NCI-H1694 treated with DMSO at 0.1 percent for 48 hours (cell line): ENCODE measurements at places on chromosomes 1 and 21.

DNA sequence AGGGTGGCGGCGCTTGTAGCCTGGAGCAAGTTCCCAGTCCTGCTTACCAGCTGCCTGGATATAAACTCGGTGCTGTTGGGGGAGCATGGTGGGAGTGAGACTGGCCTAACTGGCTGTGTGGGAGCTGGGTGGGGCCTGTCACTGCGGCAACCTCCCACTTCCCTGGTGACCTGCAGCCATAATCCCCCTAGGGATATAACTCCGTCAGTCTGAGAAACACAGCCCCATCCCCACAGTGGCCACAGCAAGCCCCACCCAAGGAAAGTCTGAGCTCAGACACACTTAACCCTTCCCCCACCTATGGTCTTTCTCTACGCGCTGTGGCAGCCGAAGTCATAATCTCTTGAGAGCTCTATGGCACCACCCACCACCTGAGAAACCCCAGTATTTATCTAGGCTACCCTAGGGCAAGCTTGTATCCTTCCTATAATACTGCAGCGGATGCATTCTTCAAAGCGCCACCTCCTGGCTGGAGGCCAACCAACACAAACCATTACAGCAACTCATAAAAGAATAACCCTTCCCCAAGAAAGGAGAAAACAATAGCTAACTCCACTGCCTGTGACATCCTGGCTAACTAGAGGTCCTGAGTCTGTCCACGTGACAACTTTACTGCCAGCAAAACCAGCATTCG is 57.4 kb downstream of the ZNF648 start:
- DNase-seq, result no peak

DNA sequence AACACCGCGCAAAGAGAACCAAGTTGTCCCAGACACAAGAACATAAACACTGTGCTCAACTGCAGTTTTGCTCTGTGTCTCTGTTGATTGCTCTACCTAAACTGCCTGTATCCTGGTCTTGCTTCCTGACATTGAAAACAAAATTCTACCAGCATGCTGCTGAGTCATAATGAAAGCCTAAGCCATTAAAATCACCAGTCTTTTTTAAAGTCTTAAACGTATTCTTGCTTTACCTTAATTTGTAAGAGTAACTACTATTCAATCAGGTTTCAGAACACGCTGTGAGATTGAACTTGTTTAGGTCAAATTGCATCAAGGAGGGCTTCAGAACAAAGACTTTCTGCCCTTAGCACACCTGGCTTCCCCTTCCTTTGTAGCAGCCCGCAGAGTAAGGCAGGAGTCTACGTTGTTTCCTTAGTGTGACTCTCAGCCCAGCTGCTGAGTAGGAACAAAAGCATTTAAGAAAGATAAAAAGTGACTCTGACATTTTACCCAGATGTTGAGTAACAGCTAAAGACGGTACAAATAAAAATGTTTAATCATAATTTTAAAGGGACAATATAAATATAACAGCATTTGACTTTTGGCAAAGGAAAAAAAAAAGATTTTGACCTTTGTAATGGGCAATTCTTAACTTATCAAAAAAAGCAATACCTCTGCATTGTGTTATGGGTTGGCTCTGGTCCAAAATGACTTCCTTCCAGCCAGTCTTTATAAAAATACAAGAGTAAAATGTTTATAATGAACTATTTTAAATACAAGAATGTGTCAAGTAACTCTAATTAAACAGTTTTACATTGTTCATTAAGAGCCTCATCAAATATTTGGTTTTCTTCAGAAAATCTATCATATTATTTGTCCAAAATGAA is 186.9 kb upstream of the ADGRL4 start:
- no peak for DNase-seq

DNA sequence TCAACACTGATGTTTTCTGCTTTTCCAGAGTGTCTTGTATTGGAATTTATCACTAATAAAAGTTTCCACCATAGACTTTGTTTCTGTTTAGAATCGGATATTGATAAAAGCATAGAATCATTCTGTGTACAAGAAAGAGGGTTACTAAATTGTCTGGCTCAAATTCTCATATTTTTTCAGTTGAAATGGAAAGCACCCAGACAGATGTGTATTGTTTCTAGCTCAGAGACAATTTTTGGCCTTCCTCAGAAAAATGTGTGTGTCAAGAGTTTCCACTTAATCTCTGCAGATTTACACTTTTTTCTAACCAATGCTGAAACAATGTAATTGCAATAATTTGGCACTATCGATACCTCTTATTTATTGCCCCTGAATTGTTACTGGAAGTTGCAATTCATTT is 20.2 kb downstream of the LHX9 start:
- no peak for DNase-seq

GRCh38 chr1:160428655-160429054 is 28.3 kb downstream of the VANGL2 start:
- peak; percentile 100 for DNase-seq

DNA sequence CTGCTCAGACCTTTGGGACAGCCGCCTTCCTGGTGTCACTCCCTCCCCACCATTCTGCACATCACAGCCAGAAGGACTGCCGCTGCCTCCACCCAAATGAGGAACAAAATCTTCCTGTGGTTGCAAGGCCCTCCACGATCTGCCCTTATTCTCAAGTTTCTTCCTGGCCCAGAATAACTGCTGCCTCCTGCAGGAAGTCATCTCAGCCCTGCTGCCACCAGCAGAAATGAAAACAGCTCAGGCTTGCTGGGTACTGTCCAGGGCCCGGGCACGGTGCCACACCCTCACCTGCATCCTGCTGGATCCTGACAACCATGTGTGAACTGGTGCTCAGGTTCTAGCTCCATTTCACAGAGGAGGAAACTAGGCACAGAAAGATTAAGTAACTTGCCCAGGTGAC is 2.8 kb downstream of the CLDN19 start:
- DNase-seq, result no peak

GRCh38 chr1:166950156-166950555 is 25.2 kb downstream of the ILDR2 start:
- DNase-seq, result no peak

GRCh38 chr1:54407154-54407403 is 885 bp upstream of the SSBP3 start:
- DNase-seq, result peak; percentile 48

GRCh38 chr1:109412551-109412950 is 13.7 kb downstream of the PSMA5 start:
- DNase-seq, result no peak

DNA sequence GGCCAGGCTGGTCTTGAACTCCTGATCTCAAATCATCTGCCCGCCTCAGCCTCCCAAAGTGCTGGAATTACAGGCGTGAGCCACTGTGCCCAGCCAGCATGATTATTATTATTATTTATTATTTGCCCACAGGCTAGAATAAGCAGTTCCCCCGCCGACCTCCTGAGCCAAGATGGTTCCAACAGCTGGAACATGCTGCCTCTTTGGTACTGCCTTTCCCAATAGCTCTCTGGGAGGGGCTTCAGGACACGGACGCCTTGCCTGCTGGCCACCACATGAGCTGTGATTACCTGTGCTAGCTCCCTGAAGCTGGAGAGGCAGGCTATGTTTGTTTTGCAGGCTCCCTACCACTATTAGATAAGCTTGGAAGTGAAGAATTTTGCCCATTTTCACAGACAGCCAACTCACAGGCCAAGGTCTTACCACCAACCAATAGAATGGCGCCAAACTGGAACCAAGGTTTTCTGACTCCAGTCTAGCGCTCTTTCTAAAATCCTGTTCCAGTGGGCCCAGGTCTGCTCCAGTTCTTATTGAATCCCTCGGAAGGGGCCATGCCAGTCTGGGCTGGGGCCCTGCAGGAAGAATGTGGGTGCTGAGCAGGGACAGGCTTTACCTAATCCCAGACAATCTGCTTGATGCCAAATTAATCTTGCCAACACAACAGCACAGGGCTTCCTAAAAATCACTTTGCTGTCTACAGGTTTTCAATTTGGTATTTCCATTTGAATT is 2.1 kb upstream of the GPR61 start:
- DNase-seq, result no peak

GRCh38 chr1:156641761-156642264 is at the start of gene BCAN:
TSS of gene BCAN (plus strand) at chr1:156642117. CDS start at chr1:156646055, 3,938 bp downstream.
- no peak for DNase-seq

DNA sequence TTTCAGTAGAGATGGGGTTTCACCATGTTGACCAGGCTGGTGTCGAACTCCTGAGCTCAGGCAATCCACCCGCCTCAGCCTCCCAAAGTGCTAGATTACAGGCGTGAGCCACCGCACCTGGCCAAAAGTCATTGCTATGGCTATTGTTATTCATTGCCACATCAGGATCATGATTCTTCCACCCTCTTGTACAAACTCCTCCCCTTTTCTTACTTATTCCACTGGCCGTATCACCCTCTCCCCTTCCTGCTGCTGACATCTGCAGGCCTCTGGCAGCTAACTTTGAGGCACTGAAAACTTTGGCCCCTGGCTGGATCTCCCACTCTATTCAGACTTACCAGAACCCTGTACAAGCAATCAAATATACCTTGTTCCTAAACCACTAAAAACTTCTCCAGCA is 10.9 kb downstream of the TMEM53 start:
- no peak for DNase-seq

DNA sequence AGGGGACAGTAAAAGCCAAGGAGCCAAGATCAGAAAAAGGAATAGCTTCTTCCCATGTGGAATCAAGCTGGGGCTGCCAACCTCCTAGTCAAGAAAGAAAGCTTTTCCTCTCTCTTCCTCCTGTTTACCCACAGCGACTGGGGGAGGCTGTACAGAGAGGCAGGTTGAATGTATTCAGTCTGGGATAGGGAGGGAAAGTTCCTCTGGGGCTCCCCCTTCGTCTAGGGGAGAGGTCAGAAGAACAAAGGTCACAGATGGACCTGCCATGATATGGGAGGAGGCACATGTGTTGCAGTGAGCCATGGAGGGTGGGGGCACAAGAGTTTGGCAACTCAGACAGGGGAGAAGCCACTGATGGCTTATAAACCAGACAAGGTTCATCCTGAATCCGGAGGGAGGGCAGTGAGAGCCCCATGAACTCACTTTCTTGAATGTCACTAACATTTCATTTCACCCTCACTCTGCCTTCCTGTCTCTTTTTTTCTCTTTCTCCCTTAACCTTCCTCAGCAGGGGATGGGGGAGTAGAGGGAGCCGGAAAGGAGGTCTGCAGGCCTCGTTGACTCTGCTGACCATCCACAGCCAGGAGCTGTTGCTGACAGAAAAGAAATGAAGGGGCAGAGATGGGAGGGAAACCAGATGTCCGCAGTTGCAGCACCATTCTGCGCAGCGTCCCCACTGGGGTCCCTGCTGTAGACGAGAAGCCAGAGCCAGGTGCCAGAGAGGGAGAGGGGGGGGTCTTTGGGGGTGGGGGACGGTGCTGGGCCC is 61.1 kb downstream of the PLXNA2 start:
- DNase-seq, result no peak

GRCh38 chr21:44919913-44920693 is 596 bp downstream of the ITGB2 start:
- DNase-seq, result no peak

DNA sequence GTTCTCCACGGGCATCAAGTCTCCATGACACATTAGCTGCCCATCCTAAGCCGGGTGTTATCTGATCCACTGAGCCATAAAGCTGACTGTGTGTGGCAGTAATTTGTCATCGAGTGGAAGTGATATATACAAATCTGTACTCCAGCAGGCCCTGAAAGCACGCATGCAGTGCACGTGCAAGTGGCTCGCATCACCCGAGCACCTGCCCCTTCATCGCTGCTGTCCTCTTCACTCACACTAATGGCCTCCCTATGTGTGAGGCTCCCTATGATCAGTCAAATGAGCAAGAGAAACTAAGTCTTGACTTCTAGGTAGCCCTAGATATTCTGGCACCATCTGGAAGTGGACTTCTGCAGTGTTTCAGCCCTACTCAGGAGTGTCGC is 248.6 kb downstream of the MATN1 start:
- no peak for DNase-seq

DNA sequence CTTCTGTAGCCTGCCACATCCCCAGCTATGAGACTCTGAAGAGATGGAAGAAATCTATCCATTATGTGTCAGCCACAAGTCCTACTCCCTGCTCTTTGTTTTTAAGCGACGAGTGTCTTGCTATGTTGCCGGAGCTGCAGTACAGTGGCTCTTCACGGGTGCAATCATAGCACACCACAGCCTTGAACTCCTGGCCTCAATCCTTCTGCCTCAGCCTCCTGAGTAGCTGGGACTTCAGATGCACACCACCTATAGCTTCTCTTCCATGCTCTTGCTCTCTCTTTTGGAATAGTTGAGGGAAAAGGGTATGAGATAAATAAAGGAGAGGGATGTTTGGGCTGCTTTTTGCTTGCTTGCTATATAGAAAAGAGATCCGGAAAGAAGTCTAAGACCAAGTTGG is 1.6 kb downstream of the TUFT1 start:
- no peak for DNase-seq

DNA sequence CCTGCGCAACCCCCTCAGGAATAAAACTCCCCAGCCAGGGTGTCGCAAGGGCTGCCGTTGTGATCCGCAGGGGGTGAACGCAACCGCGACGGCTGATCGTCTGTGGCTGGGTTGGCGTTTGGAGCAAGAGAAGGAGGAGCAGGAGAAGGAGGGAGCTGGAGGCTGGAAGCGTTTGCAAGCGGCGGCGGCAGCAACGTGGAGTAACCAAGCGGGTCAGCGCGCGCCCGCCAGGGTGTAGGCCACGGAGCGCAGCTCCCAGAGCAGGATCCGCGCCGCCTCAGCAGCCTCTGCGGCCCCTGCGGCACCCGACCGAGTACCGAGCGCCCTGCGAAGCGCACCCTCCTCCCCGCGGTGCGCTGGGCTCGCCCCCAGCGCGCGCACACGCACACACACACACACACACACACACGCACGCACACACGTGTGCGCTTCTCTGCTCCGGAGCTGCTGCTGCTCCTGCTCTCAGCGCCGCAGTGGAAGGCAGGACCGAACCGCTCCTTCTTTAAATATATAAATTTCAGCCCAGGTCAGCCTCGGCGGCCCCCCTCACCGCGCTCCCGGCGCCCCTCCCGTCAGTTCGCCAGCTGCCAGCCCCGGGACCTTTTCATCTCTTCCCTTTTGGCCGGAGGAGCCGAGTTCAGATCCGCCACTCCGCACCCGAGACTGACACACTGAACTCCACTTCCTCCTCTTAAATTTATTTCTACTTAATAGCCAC is 696 bp downstream of the TGFB2 start:
- DNase-seq, result peak; percentile 39

DNA sequence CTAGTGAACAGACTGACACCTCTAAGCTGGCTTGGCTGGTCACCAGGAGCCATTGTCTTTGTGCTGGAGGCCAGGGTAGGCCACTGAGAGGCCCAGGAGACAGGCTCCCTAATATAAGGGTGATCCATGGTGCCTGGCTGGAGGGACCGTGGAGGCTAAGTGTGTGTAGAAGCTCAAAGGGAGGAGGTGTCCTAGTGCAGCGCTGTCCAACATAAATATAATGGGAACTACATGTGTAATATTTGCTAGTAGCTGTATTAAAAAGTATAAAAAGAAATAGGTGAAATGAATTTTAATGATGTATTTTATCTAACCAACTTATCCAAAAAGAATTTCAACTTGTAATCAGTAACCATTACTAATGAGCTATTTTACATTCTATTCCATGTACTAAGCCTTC is 35.0 kb downstream of the SOX13 start:
- DNase-seq, result no peak

DNA sequence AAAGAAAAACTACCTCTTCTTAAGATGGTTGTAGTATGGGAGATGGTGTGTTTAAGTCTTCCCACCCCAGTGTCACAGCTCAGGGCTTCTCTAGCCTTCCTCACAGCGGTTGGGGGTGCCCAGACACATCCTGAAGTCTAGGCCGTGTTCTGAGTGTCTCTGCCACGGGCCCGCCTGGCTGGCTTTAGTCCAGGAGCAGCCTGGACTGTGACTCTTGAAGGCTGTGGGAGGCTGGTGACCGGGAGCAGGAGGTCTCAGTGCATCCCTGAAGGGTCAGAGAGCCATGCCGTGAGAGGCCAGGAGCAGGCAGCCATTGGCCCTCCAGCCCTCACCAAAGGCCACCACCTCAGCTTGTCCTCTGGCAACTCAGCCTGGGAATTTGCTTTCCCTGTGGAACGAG is 4.5 kb downstream of the EPHX1 start:
- DNase-seq, result no peak
